ENCODE measurements at places on chromosomes 16 and 17.

DNA sequence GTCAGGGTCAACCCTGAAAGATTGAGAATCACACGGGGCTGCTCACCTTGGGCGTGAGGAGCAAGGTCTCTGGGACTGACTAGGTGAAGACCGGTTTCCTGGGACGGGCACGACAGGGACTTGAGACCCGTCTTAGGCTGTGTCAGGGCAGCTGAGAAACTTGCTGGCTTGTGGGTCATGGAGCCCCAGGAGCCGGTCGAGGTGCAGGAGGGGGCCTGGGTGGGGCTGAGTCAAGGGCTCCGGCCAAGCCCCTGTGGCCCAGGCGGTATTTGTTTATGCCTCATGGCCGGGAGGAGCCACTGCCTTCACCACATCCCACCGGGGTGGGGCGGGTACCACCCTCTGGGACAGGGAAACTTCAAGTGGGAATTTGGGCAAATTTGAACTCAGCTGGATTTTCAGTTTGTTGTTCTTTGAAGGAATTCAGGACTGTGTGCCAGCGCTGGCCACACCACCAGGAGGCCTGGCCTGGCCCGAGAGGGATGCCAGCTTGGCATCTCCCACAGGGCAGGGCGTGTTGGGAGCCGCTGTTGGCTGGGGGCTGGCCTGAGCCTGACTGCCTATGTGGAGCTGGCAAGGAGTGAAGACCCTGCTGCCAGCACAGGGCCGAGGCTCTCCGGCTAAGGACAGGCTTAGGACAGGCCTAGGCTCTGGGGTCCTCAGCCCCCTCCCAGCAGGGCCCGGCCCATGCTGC, 116.1 kb downstream of the METRNL start:
- DNase-seq, result no peak

DNA sequence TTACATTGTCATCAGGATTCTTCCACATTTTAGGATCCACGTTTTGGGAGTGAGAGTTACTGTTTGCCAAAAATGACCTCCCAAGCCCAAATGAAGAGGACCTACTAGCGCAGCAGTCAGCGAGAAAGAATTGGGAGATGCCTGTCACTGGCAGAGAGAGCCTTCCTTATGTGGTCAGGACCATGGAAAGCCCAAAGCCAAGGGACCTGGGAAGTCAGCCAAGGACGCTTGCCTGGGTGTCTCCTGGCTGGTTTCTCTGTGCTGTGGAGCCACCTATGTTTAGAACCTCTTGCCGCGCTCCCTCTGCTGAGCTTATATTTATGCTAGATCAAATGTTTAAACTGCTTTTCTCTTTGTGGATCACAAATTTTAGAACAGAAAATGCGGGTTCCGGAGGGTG, 24.9 kb upstream of the RHBDL3 start:
- no peak for DNase-seq

DNA sequence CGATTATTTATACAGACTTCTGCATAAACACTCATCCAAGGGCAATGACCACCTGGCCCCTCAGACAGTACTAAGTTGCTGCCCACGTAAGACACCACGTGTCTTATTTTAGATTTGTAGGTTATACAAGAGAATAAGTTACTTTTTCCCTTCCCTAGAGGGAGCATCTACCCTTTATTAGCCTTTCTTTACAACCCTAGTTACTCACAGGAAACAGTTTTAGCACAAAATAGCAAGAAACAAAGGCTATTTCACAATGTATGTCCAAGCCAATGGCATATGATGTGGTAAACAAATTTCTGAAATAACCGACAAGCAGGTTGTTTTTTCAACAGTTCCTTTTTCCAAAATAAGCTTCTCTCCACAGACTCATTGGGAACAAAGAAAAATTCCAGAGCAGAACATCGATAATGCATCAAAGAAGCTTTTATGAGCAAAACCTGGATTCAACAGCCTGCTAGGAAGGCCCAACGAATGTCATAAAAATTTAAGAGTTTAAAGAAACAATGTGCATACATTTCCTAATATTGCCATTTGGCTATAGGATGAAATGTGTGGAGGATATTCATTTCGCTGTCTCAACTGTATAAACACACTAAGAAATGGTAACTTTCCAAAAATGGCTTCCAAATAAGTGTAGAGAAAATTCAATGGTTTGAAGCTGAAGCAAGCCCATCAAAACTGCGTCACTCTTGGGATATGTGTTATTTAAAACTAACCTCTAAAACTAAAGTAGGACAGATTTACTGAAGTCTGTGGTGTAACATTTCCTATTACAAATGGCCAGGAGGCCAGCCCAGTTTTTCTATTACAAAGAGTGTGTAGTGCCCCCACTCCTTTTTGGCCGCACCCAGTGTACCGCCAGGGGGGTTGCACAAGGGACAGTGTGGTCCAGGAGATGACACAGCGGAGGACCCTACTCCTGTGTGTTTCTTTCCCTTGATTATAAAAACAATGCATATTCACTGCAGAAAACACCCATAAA, 50.4 kb upstream of the ERN1 start:
- DNase-seq, result no peak

DNA sequence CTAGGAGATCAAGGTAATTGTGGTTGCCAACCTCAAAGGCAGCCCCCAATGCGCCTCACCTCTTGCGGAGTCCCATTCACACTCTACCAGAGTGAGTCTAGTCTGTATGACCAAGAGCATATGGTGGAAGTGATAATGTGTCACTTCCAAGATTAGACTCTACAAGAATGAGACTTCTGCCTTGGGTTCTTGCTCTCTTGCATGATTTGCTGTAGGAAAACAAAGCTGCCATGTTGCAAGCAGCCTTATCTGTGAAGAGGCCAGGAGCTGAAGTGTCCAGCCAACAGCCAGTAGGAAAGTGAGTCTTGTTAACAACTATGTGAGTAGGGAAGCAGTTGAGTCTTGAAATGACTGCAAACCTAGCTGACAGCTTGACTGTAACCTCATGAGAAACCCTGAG, 3.4 kb downstream of the TERF2 start:
- DNase-seq, result no peak

DNA sequence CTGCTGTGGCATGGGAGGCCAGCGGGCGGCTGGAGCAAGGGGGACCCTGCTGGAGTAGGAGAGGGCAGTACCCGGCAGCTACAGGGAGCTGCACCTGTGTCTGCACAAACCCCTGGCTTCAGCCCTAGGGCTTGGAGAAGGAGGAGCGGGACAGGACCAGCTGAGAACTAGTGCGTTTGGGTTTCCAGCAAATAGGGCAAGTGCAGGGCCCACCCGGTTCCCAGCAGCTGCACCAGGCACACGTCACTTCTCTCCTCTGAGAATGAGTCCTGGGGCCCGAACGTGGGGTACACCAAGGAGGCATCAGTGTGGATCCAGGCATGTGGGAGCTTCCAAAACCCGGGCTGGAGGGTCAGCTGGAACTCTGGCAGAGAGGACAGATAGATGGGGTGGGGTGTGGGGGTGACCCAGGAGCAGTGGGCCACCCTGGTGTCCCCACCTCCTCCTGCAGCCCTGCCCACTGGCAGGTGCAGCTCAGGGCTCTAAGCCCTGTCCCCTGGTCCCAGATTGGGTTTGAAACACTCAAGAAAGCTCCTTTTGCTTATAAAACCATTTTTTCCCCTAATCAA, 5.6 kb downstream of the C16orf89 start:
- no peak for DNase-seq

GRCh38 chr16:18936727-18937340, 10.6 kb upstream of the SMG1 start:
- DNase-seq, result no peak

DNA sequence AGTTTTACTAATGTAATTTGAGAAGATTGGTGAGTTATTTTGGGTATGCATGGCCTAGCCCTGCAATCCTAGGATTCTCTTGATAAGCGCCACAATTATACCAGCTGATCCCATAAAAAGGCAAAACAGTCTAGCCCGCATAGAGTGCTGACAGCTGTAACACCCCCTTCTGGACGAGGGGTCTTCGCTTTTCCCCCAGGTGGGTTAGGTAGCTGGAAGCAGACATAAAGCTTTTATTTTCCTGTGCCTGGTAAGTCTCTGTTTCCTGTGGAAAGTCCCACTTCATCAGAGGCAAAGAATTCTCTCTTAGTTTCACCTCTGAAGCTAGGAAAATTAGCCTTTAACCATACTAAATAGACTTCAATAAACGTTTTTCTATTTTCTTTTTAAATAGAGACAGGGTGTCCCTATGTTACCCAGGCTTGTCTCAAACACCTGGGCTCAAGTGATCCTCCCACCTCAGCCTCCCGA, 108.3 kb downstream of the YPEL2 start:
- DNase-seq, result no peak

GRCh38 chr17:42708588-42708987, 26.3 kb downstream of the CNTNAP1 start:
- DNase-seq, result no peak

DNA sequence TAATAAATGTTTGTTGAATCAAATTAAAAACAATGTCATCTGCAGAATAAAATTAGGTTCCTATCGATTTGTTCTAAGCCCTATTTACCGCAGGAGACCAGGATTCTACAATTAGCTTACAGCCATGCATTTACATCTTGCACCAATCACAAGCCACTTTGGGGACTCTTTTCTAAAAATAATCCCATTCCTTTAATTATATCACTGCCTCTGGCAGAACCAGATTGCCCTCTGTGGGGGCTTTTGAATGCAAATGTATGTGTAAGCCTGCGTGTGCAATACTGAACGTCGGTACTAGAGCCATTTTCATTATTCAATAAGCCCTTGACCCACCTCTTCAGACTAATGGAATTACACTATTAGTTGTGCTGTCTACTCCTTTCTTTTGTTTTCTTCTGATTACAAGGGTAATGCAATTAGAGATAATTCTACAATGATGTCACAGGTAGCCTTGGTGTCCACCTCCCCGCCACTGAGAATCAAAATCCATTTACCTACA, 391.3 kb upstream of the XYLT1 start:
- no peak for DNase-seq

Data from muscle of back (tissue), 13 donors.